ENCODE measurements at places on chromosomes 6 and 20. TPM values are rescaled to one million over a fixed set of nuclear protein-coding genes. Genes with fewer than 3 reads are reported as not detected.

The TPX2 gene
- total RNA-seq = 22.6 TPM

The SPATS1 gene
- total RNA-seq = not detected

- H3K27ac ChIP-seq = no peak overlapping the region
- peak; percentile 52 for DNase-seq
- H3K4me3 ChIP-seq = no peak overlapping the region
- peaks cover 12% of the 10 kb centered on the region for H3K4me1 ChIP-seq
These were observed 5.6 kb upstream of the VNN2 start for GRCh38 chr6:132763269-132763668.

GRCh38 chr6:43758617-43759050, 11.4 kb upstream of the VEGFA start:
- no peaks in the 10 kb centered on the region for H3K36me3 ChIP-seq
- H3K4me1 ChIP-seq = peaks cover 6% of the 10 kb centered on the region
- no peak for DNase-seq
- no peak overlapping the region for H3K27ac ChIP-seq
- no peaks in the 10 kb centered on the region for H3K27me3 ChIP-seq
- no peak overlapping the region for H3K4me3 ChIP-seq

DNA sequence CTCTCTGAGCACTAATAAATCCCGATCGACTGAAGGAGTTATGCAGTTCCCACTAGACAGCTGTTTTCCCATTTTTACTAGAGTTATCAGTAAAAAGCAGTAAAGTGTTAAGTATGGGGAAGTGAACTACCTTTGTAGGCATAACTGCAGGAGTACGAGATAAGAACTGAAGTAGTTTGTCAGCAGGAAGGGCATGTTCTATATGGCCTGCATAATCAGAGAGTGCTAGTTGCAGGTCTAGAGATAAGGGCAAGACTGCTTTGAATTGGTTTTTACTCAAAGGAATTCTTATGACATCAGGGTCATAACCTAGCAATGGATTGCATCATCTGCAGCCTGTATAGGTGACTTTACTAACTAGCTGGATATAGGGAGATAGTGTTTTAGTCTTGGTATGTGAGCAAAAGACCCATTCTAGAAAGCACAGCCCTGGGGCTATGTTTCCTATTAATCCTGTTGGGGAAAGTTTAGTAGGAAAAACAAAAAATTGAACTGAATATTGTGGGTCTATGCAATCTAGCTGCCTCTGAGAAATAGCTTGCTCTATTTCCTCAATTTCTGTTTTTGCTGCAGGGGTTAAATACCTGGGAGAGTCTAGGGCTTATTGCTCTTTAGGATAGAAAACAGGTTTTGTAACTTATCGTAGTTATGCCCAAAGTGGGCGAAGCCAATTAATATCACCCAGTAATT, 22.6 kb upstream of the CRISP1 start:
- no peak for DNase-seq
- no peaks in the 10 kb centered on the region for H3K27me3 ChIP-seq
- no peaks in the 10 kb centered on the region for H3K4me1 ChIP-seq
- H3K36me3 ChIP-seq = no peaks in the 10 kb centered on the region
- H3K4me3 ChIP-seq = no peak overlapping the region
- H3K27ac ChIP-seq = no peak overlapping the region

GRCh38 chr20:52365688-52366087, 174.1 kb upstream of the ZFP64 start:
- no peaks in the 10 kb centered on the region for H3K4me1 ChIP-seq
- no peak for DNase-seq
- H3K27ac ChIP-seq = no peak overlapping the region
- H3K36me3 ChIP-seq = no peaks in the 10 kb centered on the region

DNA sequence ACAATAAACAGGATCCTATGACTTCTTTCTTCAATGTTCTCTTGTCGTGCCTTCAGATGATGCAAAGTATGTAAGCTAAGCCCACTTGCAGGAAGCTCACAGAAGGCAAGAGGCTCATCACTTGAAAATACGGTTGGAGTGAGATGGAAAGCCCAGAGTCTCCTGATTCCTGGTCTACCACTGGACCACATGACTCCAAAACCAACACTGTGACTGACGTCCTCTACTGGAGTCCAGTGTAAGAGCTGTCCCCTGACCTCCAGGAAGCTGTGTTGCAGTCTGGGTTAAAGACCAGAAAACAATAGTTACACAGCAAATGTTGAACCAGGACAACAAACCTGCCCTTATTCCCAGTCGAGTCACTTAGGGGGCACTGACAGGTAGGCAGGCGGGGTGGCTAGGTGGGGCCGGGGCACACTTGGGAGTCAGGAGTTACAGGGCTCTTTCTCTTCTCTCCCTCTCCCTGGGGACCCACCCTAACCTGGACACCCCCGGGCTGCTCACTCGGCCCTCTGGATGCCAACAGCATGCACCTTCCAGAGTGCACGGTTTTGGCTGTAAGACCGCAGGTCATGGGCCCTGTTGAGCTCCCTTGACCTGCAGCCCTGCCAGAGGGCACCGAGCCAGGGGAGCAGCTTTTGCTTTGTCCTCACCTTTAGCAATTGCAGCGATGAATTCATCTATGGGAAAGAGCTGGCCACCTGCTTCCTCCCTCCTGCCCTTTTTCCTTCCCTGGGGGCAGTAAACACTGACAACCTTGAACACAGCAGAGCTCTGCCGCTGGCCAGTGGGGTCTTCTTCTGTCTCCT, 7.4 kb downstream of the PCK1 start:
- H3K36me3 ChIP-seq = no peaks in the 10 kb centered on the region
- H3K27me3 ChIP-seq = peaks cover 5% of the 10 kb centered on the region
- no peak overlapping the region for H3K4me3 ChIP-seq

- no peaks in the 10 kb centered on the region for H3K27me3 ChIP-seq
- no peak overlapping the region for H3K27ac ChIP-seq
- H3K36me3 ChIP-seq = no peaks in the 10 kb centered on the region
- H3K4me3 ChIP-seq = no peak overlapping the region
- no peak for DNase-seq
These were observed 25.0 kb upstream of the SLC35D3 start for GRCh38 chr6:136897071-136897470.

DNA sequence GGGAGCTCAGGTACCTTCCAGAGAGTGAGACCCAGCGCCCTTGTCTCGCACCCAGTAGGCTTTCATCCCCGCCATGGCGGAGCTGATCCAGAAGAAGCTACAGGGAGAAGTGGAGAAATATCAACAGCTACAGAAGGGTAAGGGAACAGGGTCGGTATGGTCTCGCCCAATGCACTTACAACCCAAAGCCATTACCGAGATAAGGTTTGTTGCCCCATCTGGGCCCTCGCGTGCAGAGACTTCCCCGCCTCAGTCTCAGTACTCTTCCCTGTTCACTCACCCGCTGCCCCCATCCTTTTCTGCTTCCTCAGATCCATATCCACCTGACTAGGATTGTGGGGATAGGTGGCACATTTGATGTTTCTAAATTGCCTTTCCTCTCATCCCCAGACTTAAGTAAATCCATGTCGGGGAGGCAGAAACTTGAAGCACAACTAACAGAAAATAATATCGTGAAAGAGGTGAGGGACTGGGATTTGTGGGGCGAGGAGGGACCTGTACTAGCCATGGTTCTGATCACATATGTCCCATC, 449 bp downstream of the PFDN6 start:
- H3K4me3 ChIP-seq = peak overlapping the region; percentile 57
- H3K4me1 ChIP-seq = peaks cover 5% of the 10 kb centered on the region
- H3K27ac ChIP-seq = peak overlapping the region; percentile 55

- no peak overlapping the region for H3K4me3 ChIP-seq
- DNase-seq = peak; percentile 55
- no peak overlapping the region for H3K27ac ChIP-seq
- peaks cover 7% of the 10 kb centered on the region for H3K27me3 ChIP-seq
- H3K36me3 ChIP-seq = no peaks in the 10 kb centered on the region
- no peaks in the 10 kb centered on the region for H3K4me1 ChIP-seq
These were observed 75.7 kb upstream of the BHLHE23 start for GRCh38 chr20:63082308-63082938.

GRCh38 chr20:50101887-50102286, 11.1 kb downstream of the UBE2V1 start:
- no peak overlapping the region for H3K4me3 ChIP-seq
- no peak overlapping the region for H3K27ac ChIP-seq
- H3K27me3 ChIP-seq = no peaks in the 10 kb centered on the region
- H3K36me3 ChIP-seq = no peaks in the 10 kb centered on the region
- DNase-seq = no peak
- H3K4me1 ChIP-seq = peaks cover 37% of the 10 kb centered on the region

DNA sequence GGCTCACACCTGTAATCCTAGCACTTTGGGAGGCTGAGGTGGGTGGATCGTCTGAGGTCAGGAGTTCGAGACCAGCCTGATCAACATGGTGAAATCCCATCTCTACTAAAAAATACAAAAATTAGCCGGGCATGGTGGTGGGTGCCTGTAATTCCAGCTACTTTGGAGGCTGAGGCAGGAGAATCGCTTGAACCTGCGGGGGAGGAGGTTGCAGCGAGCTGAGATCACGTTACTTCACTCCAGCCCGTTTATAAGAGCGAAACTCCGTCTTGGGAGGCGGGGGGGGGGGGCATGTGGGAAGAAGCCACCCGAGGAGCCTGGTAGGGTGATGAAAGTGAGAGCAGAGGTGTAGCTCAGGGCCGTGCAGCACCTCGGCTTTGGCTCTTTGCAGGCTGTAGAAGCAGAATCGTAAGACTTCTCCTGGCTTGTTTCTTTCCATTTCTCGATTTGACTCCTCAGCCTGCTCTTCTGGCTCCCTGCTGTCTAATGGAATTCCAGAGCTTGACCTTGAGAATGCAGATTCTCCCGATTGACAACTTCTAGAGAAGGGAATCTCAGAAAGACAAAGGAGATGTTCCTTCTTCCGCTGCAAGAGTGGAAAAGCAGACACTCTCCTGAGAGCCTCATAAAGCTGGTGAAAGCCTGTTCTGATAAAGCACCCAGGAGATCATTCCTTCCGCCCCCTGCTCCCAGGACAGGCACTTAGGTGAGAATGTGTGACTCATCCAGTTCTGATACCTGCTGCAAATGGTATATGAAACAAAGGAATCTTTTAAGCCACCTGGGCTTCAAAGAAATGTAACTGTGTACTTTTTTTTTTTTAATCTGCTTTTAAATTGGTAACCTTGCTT, 26.0 kb upstream of the PPP1R16B start:
- DNase-seq = no peak
- H3K4me3 ChIP-seq = no peak overlapping the region
- no peak overlapping the region for H3K27ac ChIP-seq
- no peaks in the 10 kb centered on the region for H3K4me1 ChIP-seq
- H3K36me3 ChIP-seq = no peaks in the 10 kb centered on the region

DNA sequence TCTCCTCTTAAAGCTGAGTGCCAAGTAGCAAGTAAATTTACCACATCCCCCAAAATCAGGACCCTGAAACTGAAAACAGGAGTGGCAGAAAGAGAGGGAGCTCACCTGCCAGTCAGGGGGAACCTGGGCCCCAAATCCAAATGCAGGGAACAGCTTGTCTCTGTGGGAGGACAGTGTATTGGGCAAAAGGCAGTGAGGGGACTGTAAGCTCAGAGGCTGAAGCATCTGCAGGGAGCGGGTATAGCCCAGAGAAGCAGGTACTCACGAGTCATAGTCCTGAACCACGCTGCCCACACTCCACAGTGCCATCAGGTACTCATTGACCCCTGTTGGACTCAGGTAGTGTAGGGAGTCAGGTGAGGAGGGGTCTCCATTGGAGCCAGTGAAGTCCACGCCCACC, 15.0 kb downstream of the SPAG4 start:
- H3K4me3 ChIP-seq = no peak overlapping the region
- no peak overlapping the region for H3K27ac ChIP-seq
- no peaks in the 10 kb centered on the region for H3K27me3 ChIP-seq
- H3K4me1 ChIP-seq = no peaks in the 10 kb centered on the region
